ENCODE measurements at places on chromosomes 1 and 21.

DNA sequence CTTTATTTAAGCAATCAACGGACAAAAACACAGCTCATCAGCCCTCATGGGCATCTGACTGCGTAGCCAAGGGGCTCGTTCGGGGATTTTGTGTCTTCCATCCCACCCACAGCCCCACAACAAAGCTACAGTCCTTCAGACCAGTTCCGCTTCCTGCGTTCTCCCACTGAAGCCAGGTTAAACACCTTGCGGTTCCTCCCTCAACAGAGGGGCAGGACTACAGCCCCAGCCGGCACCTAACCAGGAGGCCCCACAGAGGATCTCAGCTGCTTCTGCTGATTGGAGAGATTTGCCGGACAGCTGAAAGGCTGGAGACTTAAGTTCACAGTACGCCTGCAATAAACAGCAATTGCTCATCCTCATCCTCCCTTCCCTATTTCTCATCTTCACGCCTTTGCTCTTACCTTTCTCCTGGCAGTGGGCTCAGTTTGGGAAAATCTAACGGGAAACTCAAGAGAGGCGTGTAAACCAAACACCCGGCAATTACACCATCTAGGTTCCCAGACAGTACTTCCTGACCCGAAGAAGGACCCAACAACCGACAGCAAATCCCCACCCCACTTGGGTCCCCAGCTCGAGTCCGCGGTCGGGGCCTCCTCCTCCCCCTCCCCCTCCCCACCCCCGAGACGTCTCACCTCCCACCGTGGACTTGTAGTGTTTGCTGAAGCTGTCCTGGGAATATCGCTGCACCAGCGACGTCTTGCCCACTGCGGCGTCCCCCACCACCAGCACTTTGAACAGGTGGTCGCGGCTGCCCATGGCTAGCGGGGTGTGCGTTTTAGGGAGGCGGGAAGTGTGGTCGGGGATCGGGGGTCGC is 876 bp downstream of the RAB29 start:
- DNase-seq = no peak

DNA sequence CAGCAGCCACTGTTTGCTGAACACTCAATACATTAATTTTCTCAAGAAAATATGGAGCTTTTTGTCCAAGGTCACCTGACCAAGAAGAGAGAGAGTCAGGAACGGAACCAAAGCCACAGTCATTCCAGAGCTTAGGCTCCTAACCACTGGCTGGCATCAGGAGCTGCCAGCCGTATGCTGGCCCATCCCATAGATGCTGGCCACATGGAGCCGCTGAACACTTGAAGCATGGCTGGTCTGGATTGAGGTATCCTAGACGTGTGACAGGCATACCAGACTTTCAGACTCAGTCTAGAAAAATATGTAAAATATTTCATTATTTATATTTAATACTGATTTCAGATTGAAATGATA is 458.7 kb downstream of the MATN1 start:
- no peak for DNase-seq

- DNase-seq = no peak
Measured at GRCh38 chr21:23445307-23445706, 2162.0 kb downstream of the MRPL39 start.

DNA sequence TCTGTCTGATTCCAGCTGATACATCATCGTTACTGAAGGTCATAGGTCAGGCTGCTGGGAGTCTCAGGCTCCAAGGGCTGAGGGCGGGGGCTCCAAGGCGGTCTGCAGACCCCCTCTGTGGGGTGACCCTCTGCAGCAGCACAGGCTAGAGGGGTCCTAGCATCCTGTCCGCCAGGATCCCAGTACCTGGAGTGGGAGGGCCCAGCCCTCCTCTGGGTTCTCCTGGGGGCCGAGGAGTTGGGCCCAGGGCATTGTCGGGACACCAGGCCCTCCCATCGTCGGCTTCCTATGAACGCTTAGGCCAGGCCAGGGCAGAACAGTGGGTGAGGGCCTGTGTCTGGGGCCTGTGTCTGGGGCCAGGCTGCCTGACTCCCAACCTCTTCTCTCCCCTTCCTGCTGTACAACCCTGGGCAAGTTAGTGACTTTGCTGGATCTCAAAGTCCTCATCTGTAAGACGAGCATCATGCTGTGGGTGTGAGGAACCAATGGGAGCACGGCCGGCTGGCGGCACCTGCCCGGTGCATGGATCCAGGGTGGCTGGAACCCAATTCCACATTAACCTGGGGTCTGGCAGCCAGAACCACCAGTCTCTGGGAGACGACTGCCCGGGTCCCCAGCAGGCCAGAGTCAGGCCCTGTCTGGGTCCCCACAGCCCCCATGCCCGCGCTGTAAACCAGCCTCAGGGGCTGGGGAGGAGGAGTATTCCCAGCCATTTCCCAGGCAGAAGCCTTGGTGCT is 56.2 kb upstream of the COL18A1 start:
- DNase-seq = no peak

DNA sequence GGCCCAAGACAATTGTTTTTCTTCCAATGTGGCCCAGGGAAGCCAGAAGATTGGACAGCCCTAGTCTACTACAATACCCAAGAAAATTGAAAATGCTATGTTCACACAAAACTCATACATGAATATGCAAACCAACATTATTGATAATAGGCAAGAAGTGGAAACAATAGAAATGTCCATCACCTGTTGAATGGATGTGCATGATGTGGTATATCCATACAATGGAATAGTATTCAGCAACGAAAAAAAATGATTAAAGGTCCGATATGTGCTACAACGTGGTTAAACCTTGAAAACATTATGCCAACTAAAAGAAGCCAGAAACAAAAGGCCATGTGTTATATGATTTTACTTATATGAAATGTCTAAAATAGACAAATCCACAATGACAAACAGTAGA is 262.3 kb downstream of the LRRC40 start:
- DNase-seq = no peak

DNA sequence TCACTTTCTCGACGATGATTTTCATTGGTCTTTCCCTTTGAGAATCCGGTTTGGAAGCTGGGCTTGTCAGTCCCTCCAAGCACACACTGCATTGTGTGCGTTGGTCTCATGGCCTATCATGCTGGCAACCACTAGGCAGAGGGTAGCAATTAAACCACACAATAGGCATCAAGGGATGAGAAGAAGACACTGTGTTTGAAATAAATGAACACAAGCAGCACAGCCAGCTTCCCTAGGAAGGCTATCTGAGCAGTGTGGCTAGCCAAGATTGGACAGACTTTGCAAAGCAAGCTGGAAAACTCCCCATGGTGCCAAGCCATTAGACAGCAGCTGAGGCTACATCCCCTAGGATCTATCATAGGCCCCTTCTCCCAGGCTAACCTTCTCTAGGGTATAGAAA is 288.7 kb downstream of the NUF2 start:
- no peak for DNase-seq

DNA sequence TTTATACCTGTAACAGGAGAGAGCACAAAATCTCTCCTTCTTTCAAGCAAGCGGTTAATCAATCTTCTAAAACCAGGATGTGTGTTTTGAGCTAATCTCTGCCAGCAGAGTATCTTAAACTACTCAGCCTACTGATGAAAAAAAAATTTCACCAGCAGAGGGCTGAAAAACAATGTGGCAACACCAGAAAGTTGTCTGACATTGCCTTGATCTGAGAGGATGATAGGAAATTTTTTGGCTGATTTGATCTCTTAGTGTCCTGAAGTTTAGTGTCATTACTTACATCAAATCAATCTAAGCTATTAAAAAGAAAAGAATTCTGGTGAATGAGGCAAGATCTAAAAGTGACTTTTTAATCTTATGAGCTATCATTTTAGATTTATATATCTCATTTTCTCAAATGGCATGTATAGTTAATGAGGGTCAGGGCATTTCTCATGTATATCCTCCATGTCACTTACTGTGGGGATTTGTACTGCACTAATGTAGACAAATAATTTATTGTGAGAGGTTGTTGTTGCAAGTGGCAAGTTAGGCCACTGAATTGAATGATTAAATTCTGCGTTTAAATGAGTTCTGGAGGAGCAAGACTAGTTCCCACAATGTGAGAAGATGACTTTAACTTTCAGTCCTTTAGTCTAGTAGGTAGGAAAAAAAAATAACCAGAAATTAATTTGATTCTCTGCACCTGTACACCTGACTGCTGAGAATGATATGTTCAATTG is 10.9 kb downstream of the ADAMTS1 start:
- no peak for DNase-seq

- no peak for DNase-seq
Measured at GRCh38 chr1:70892930-70893329, 154.7 kb downstream of the PTGER3 start.

GRCh38 chr1:173122958-173123852 is 72.5 kb upstream of the TNFSF18 start:
- DNase-seq = no peak
